Activated T-helper 1 cell treated with anti-CD3 and anti-CD28 coated beads, Interleukin-12 subunit alpha, Interleukin-12 subunit beta, Interleukin-2, Interleukin-4 antibody, amounts not matched to agents 30 ng/mL and 10 ng/mL and 1 ng/mL, durations not matched to agents 14 hours and 24 hours and 36 hours (primary cell): ENCODE measurements at places on chromosomes 3 and 15. TPM values are rescaled to one million over a fixed set of nuclear protein-coding genes. Genes with fewer than 3 reads are reported as not detected.

Gene CHST14
- 9.7 and 10.2 TPM in 2 replicates for total RNA-seq

Gene MB21D2
- 17.0 and 18.0 TPM in 2 replicates for total RNA-seq

Gene SQOR
- total RNA-seq = 96.0 and 100 TPM in 2 replicates

Gene DENND4A
- 50.8 and 59.0 TPM in 2 replicates for total RNA-seq

Gene AP3B2
- 0.21 TPM in 1 of 2 replicates, not detected in the other for total RNA-seq

Gene MRPL46
- 47.5 and 49.1 TPM in 2 replicates for total RNA-seq

Gene ITIH1
- total RNA-seq = not detected in 2 replicates

Gene PRR20G
- not detected in 2 replicates for total RNA-seq

Gene SNRPA1
- total RNA-seq = 176 and 184 TPM in 2 replicates

Gene TMEM42
- total RNA-seq = 8.6 and 10.0 TPM in 2 replicates

Gene BLM
- 64.3 and 65.1 TPM in 2 replicates for total RNA-seq

Gene PLCH1
- 0.10 and 0.16 TPM in 2 replicates for total RNA-seq

Gene KCNH8
- total RNA-seq = not detected in 2 replicates

Gene AQP9
- total RNA-seq = 0.07 TPM in 1 of 2 replicates, not detected in the other

- no peaks in the 10 kb centered on the region for H3K36me3 ChIP-seq
- H3K27me3 ChIP-seq = no peaks in the 10 kb centered on the region
- H3K4me3 ChIP-seq = no peak overlapping the region
- no peak for DNase-seq
- no peak overlapping the region for H3K27ac ChIP-seq
These were observed 163.0 kb upstream of the MLF1 start for GRCh38 chr3:158407844-158408517.

GRCh38 chr3:129593230-129593594 is 13.3 kb downstream of the PLXND1 start:
- peak overlapping the region; percentile 13 for H3K4me3 ChIP-seq
- H3K4me1 ChIP-seq = peaks cover 18% of the 10 kb centered on the region
- DNase-seq = no peak
- no peaks in the 10 kb centered on the region for H3K36me3 ChIP-seq

DNA sequence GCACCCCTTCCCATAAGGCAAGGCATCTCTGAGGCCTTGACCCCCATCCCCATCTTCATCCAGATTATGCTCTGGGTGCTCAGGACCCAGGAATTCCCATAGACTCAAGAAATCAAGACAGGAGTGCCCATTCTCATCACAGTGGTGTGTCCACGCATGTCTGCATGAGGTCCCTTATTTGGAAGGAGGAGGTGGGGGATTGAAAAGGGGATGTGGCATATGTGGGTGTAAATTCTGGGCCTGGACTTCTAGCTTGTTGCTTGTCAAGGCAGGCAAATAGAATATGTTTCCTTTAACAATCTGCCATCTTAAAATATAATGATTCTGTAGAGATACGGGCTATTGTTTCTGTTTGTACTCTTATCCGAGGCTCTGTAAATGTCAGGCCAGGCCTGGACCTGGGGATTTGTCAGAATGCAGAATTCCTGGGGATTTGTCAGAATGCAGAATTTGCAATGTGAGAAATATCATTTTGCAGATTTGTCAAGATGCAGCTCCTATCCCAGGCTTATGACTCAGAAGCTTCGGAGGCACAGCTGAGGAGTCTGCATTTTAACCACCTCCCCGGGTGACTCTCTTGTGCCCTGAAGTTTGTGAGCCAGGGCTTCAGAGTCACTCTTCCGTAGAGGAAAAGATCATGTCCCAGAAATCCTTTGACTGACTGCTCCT is 157.8 kb downstream of the SV2B start:
- no peak overlapping the region for H3K27ac ChIP-seq
- H3K36me3 ChIP-seq = no peaks in the 10 kb centered on the region
- no peaks in the 10 kb centered on the region for H3K4me1 ChIP-seq

DNA sequence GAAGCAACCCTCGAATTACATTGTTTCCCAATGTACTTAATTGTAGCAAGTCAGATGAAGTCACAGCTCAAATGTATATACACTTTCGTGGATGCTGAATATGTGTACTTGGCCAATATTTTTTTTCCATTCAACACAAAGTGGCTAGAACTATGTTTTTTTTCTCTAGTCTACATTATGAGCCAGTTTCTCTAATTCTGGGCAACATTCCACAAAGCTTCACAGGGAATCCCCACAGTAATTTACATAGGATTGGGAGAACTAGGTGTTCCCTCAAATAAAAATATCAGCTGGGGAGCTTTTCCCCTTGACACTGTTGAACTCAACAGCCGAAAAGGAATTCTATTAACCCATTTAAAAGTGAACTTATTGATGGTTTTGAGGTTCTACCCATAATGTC is 493.1 kb downstream of the MECOM start:
- no peak overlapping the region for H3K4me3 ChIP-seq
- no peaks in the 10 kb centered on the region for H3K27me3 ChIP-seq
- H3K4me1 ChIP-seq = no peaks in the 10 kb centered on the region

DNA sequence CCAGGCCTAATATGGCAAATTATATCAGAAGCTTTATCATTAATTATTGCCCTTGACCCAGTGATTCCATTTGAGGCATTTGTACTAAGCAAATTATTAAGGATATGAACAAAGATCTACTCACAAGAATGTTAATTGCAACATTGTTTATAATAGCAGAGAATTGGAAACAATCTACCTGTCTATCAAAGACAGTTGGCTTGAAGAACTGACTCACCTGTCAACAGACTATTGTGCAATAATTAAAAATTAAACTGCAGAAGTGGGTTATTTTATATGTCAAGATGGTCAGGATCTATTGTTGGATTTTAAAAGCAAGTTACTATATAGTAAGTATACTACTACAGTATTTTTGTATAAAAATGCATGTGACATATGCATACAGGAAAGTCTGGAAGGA is 6.7 kb upstream of the FETUB start:
- peaks cover 24% of the 10 kb centered on the region for H3K27me3 ChIP-seq
- H3K27ac ChIP-seq = no peak overlapping the region
- no peaks in the 10 kb centered on the region for H3K4me1 ChIP-seq
- H3K36me3 ChIP-seq = no peaks in the 10 kb centered on the region
- H3K4me3 ChIP-seq = no peak overlapping the region
- DNase-seq = no peak

- peaks cover 43% of the 10 kb centered on the region for H3K27me3 ChIP-seq
- H3K36me3 ChIP-seq = no peaks in the 10 kb centered on the region
- H3K4me3 ChIP-seq = peak overlapping the region; percentile 79
- DNase-seq = no peak
These were observed 1.2 kb upstream of the ABHD17C start for GRCh38 chr15:80693682-80694610.

GRCh38 chr3:43522727-43523362 is 99.0 kb downstream of the ANO10 start:
- no peaks in the 10 kb centered on the region for H3K27me3 ChIP-seq
- H3K4me3 ChIP-seq = no peak overlapping the region
- peaks cover 9% of the 10 kb centered on the region for H3K36me3 ChIP-seq
- no peak overlapping the region for H3K27ac ChIP-seq
- DNase-seq = no peak

DNA sequence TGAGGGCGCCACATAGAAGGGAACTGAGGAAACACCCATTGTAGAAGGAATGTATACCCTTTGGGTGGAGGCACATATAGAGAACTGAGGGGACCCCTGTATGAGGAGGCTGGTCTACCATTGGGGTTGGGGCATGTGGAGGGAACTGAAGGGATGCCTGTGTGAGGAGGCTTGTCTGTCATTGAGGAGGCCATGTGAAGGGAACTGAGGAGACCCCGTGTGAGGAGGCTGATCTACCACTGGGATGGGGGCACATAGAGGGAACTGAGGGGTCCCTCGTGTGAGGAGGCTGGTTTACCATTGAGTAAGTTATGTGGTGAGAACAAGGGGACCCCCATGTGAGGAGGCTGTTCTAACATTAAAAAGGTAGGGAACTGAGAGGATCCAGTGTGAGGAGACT is 156.1 kb downstream of the FBLN2 start:
- H3K36me3 ChIP-seq = no peaks in the 10 kb centered on the region
- no peaks in the 10 kb centered on the region for H3K27me3 ChIP-seq
- H3K4me3 ChIP-seq = no peak overlapping the region
- H3K4me1 ChIP-seq = no peaks in the 10 kb centered on the region

DNA sequence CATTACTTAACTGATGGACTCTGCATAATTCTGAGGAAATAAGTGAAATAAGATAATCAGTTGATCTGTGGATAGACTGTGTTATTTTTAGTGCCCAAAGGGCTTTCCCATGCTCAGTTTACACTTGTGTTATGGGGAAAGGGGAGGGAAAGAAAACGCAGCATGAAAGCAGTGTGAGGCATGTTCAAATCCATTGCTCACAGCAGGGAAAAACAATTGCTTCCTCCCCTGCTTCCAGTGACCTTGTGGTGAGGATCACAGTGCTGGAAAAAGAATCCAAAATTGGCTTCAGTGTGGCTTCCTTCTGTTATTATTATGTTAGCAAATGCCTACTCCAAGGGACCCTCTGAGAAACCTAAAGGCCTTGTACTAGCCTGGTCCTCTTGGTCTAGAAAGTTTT is 285.1 kb upstream of the CDIN1 start:
- no peak for DNase-seq
- no peak overlapping the region for H3K4me3 ChIP-seq
- H3K27me3 ChIP-seq = no peaks in the 10 kb centered on the region
- H3K36me3 ChIP-seq = no peaks in the 10 kb centered on the region
- H3K27ac ChIP-seq = no peak overlapping the region

- no peak overlapping the region for H3K4me3 ChIP-seq
- peaks cover 6% of the 10 kb centered on the region for H3K36me3 ChIP-seq
- H3K27ac ChIP-seq = no peak overlapping the region
- DNase-seq = no peak
- H3K27me3 ChIP-seq = no peaks in the 10 kb centered on the region
These were observed 35.1 kb downstream of the RAF1 start for GRCh38 chr3:12628813-12629212.

DNA sequence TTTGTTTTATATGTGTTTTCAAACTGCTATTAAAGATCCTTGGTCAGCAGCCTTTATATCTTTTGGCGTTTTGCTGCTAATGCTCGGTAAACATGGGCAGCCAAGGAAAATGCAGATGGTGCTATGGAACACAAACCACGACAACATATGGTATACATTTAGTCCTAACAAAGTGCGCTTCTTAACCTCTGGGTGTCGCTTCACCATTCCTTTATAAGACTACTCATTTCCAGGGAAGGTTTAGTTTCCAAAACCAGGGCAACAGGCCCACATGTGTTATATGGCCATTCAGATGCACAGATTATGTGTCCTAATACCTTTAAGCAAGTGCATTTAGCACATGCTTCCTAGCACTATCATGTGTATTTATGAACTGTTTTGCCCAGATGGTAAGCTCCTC is 14.7 kb downstream of the SHOX2 start:
- H3K27ac ChIP-seq = no peak overlapping the region
- H3K4me3 ChIP-seq = no peak overlapping the region
- H3K36me3 ChIP-seq = peaks cover 1% of the 10 kb centered on the region
- no peaks in the 10 kb centered on the region for H3K4me1 ChIP-seq
- H3K27me3 ChIP-seq = peaks cover 56% of the 10 kb centered on the region

- H3K36me3 ChIP-seq = peaks cover 2% of the 10 kb centered on the region
- H3K27ac ChIP-seq = peak overlapping the region; percentile 74
- no peak for DNase-seq
These were observed 263 bp upstream of the UTS2B start for GRCh38 chr3:191330530-191331048.

GRCh38 chr15:70258369-70259027 is 160.8 kb upstream of the TLE3 start:
- peak; percentile 64 for DNase-seq
- peaks cover 37% of the 10 kb centered on the region for H3K4me1 ChIP-seq
- H3K36me3 ChIP-seq = peaks cover 2% of the 10 kb centered on the region
- H3K27me3 ChIP-seq = peaks cover 51% of the 10 kb centered on the region

DNA sequence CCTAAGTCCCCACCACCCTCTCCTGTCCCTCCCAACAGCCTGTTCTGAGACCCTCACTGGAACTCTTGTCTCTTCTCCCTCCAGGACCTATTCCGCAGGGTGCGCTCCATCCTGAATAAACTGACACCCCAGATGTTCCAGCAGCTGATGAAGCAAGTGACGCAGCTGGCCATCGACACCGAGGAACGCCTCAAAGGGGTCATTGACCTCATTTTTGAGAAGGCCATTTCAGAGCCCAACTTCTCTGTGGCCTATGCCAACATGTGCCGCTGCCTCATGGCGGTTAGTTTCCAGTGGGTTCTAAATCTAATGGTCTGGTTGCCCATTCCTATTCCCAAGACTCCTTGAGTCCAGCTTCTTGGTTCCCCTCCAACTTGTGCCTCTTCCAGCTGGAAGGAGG is 9.3 kb downstream of the EIF4G1 start:
- H3K36me3 ChIP-seq = peaks cover 77% of the 10 kb centered on the region
- no peak for DNase-seq
- H3K27me3 ChIP-seq = no peaks in the 10 kb centered on the region
- no peak overlapping the region for H3K27ac ChIP-seq
- peaks cover 22% of the 10 kb centered on the region for H3K4me1 ChIP-seq

DNA sequence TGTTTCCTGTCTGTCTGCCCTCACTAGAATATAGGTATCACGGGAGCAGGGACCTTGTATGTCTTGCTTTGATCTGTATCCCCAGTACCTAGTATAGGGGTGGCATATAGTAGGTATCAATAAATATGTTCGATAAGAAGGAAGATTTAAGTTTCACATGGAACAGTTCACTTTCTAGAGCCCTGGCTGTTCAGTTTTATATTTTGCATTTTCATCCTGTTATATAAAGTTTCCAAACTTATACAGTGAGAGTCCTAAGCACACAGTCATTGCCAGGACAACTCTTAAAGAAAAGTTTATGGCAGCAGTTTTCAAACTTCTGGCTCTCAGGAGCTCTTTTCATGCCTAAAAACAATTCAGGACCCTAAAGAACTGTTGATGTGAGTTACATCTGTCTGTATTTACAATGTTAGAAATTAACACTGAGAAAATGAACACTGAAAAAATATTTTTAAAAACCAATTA is 13.4 kb downstream of the ITPR1 start:
- H3K27me3 ChIP-seq = no peaks in the 10 kb centered on the region
- H3K4me3 ChIP-seq = no peak overlapping the region
- H3K27ac ChIP-seq = peak overlapping the region; percentile 9
- peaks cover 26% of the 10 kb centered on the region for H3K36me3 ChIP-seq
- no peak for DNase-seq
- peaks cover 41% of the 10 kb centered on the region for H3K4me1 ChIP-seq

- no peak for DNase-seq
- H3K4me3 ChIP-seq = no peak overlapping the region
- no peaks in the 10 kb centered on the region for H3K27me3 ChIP-seq
These were observed 21.9 kb upstream of the THSD4 start for GRCh38 chr15:71093054-71094024.

DNA sequence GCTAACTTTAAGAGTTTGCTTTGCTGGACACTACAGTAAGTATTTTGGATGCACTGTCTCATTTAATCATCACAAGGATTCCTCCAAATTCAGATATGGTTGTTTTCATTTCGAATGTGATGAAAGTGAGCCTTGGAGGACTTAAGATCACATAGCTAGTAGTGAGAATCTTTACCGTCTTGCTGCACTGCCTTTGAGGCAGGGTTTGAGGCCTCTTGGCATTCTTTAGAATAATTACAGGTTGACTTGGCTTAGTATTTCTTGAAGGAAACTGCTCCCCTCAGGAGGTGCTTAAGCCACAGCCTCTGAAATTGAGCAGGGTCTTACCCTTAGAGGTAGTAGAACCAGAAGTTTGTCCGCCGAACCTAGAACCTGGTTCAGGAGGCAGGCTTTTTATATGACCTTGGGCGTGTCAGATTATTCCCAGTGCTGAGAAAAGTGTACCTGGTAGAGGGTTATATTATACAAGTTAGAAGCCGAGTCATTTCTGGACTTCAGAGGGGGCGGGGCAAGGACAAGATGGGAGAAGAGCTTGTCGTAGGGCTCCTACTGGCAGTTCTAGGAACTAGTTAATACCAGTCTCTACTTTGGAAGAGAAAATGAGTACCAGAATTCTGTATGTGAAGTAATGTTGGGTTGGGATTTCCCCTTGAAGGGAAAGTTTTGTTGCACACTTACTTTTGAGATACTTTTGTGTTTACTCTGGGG is 1.1 kb downstream of the TFG start:
- H3K27me3 ChIP-seq = no peaks in the 10 kb centered on the region
- H3K36me3 ChIP-seq = peaks cover 38% of the 10 kb centered on the region
- peak; percentile 64 for DNase-seq
- peaks cover 42% of the 10 kb centered on the region for H3K4me1 ChIP-seq
